Stimulated activated CD4-positive, alpha-beta T cell treated with anti-CD3 and anti-CD28 coated beads, Interleukin-15, amount 100 ng/mL, for 24 hours (primary cell): ENCODE measurements at places on chromosomes 3 and 15.

- DNase-seq = no peak
Measured at GRCh38 chr3:33879540-33879939, 81.1 kb downstream of the PDCD6IP start.

- DNase-seq = no peak
Measured at GRCh38 chr3:60746043-60746638, 505.1 kb downstream of the FHIT start.

DNA sequence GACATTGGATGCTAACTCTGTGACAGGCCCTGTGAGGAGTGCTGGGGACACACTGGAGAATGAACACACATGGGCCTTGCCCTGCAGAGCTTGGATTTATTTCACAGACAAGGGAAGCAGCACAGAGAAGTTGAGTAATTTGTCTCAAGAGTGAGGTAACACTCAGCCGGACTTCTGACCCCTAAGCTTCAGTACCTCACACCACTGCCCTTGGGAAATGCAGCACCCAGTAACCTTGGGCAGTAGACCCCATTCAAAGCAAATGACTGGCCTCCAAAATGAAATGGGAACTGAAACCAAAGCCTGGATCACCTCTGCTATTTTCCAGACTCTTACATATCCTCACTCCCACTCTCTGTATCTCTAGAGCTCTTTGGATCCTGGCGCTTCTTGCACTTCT is 37.3 kb downstream of the RFT1 start:
- no peak for DNase-seq

GRCh38 chr3:171258316-171258715 is 201.9 kb downstream of the TNIK start:
- no peak for DNase-seq

GRCh38 chr3:33145221-33145900 is 31.5 kb downstream of the CRTAP start:
- DNase-seq = no peak

GRCh38 chr3:15205482-15205933 is 538 bp upstream of the CAPN7 start:
- DNase-seq = no peak

GRCh38 chr15:91857224-91857585 is 3.7 kb downstream of the SLCO3A1 start:
- DNase-seq = no peak

GRCh38 chr3:32952369-32953077 is 1.1 kb downstream of the CCR4 start:
- DNase-seq = no peak

DNA sequence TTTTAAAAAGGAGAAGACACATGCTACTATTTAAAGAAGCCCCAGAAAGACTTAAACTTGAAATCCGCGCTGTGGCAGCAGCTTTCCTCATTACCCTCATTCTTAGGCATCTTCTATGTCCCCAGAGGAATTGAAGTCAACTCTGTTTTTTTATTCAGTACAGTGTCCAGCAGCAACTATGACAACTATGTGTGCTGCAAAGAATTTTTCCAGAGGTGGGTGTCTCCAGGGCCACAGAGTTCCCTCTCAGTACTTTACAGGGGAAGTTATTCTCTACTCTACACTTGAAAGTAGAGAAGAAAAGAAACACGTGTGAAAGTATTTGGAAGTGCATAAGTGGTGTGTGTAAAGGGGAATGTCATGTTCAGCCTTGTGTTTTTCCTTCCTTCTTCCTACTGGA is 32.0 kb downstream of the GATM start:
- no peak for DNase-seq

DNA sequence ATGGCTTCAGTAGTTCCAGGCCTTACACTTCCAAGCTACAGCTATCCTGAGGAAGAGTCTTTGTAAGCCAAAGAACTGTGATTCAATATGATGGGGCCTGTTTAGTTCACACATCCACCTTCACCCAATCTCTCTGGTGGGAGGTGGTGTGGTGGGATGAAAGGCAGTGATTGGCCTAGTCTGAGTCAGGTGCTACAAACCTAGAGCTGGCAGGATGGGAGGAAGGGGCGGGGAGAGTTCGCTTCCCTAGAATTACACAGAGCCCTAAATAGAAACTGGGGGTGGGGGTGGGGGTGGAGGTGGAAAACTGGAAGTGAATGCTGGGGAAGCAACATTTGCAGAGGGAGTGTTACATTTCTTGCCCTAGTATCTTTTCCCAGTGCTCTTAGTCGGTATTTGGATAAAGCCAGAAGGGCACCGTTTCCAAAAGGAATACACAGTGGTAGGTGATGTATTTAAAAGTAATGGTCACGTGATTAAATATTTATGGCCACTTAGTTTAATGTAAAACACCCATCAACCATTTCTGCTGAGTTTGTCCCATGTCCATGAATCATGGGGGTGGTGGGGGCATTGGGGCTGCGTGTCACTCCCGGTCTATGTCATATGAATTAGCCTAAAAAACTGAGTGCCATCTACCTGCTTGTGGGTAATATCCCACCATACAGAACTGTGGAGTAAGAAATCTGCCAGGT is 247.6 kb upstream of the PROK2 start:
- no peak for DNase-seq

DNA sequence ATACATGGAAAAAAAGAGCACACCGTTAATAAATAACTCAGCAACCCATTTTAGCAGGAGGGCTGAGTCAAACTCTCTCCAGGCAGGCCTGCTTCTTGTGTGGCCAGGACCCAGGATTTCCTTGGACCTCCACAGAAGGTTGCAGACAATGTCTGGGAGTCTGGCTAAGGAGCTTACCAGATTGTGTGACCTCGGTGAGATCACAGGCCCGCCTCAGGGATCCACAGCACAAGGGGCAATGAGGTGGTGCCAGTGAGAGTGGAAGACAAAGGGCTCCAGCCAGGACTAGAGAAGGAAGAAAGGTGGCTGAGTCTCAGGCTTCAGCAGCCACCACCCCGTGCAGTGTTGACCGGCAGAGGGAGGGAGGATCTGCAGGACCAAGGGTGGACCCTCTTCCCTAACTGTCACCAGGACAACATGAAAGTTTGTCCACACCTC is 32.2 kb upstream of the SEC22A start:
- no peak for DNase-seq

DNA sequence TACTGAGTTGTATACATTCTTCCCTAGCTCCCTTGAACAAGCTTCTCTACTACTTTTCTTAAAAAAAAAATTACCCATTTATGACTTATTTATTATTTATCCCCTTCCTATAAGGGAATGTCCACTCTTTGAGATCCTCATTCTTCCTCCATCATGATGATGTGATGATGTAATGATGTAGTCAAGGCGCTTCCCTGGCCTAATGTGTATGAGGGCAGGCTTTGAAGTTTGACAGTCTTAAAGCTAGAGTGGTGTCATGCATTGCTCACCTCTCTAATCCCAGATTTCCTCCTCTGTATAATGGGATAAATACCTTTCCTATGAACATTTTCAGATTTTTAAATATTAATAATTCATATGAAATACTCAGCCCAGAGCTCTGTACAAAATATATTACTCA is 486.0 kb upstream of the TPRG1 start:
- DNase-seq = no peak

DNA sequence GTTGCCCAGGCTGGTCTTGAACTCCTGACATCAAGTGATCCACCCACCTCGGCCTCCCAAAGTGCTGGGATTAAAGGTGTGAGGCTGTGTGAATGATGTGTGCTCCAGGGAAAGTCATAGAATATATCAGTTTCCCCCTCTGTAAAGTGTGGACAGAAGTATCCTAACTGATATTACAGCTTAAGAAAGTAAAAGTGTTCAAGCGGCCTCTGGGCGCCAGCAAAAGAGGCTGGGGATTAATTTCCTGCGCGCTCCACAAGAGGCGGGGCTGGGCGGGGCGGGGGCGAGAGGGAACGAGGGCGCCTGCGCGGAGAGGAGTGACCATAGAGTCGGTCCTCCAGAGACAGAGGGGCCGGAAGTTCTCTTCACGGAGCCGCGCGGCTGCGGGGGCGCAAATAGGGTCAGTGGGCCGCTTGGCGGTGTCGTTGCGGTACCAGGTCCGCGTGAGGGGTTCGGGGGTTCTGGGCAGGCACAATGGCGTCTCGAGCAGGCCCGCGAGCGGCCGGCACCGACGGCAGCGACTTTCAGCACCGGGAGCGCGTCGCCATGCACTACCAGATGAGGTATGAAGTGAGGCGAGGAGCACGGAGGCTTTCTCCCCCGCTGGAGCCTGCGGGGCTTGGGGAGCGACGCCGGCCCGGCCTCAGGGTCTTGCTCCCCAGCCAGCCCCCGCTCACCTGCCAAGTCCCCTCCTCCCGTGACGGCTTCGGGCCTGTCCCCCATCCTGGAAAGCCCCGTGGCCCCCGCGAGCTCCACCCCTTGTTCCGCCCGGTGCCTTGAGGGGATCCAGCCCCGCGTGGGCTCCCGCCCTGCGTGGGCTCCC is at the start of gene JAGN1:
Gene JAGN1 (plus strand): TSS at position 362 of the 823 bp plus-strand sequence. CDS start 113 bp downstream, at position 475.
- DNase-seq = peak; percentile 92

DNA sequence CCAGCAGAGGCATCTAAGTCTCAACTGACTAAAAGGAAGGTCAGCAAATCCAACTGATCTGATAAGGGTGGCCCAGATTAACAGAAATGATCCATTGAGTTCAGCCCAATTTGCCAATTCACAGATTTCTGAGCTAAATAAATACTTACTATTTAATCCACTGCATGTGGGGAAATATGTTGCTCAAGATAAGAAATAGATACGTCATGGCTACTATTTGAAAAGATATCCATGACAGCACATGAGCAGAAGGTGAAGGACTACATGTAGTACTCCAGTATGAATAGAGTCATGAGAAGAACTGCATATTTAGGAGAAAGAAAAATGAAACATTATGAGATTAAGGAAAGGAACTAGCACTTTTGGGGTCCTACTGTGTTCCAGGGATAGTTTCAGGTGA is 332.4 kb downstream of the ARPP21 start:
- no peak for DNase-seq

- no peak for DNase-seq
Measured at GRCh38 chr15:25136119-25136518, 181.3 kb downstream of the SNRPN start.

GRCh38 chr15:44727485-44728231 is 8.7 kb upstream of the TRIM69 start:
- DNase-seq = no peak

GRCh38 chr3:52313188-52313773 is 2.8 kb upstream of the DNAH1 start:
- DNase-seq = no peak

DNA sequence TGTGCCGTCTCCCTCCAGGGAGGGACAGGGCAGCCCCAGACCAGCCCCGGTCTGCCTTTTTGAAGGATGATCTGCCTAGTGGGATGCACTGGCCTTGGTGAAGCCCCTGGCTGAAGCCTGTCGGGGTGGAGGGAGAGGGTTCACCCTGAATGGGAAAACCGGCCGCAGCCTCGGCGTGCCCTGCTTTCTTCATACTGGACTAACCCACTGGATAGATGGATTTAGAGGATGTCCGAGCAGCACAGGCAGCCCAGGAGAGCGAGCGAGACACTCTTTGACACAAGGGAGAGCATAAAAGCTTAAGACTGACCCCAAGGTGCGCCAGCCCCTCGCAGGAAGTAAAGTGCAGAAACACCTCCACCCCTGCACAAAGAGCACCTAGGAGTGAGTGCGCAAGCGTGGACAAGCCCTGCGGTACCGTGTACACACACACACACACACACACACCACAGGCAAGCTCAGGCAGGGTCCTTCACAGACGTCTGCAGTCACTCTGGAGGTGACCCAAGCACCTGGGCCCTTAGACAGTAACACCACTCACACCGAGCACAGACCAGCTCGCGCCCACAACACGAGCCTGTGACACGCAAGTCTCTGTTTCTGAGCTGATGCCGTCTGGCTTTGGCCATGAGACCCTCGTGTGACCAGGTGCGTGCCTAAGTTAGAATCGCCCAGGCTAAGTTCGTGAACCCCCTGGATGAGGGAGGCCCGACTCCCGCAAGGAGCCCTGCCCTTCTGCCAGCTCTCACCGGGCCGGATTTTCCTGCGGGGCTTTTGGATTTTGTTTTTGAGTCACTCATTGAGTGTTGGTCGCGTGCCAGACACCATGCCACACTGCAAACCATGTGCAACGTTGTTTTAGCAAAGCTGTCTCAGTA is 11.3 kb downstream of the SEMA4B start:
- DNase-seq = no peak

- DNase-seq = no peak
Measured at GRCh38 chr15:50355619-50355905, 564 bp upstream of the GABPB1 start.

- no peak for DNase-seq
Measured at GRCh38 chr15:58329781-58330671, 101.8 kb upstream of the LIPC start.

GRCh38 chr3:133540896-133541674 is 32.4 kb upstream of the CDV3 start:
- no peak for DNase-seq

DNA sequence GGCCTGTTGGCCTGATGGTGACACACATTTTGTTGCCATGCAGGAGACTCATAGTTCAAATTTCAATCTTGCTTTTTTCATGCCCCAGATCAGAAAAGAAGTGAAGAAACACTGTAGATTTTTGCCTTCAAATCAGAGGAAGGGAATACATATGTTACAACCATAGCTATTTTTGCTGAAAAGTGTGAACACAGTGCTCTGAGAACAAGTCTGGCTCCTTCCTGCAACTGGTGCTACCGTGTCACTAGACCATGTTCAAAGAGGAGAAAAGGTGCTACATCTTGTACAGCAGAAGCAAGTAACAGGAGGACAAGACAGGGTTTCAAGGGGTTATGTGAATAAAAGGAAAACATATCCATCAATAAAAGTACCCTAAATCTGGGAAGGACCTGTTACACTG is 44.6 kb downstream of the CD47 start:
- no peak for DNase-seq

GRCh38 chr3:14823910-14824629 is 5.3 kb downstream of the FGD5 start:
- DNase-seq = no peak

- no peak for DNase-seq
Measured at GRCh38 chr3:8210882-8211341, 290.7 kb upstream of the LMCD1 start.

DNA sequence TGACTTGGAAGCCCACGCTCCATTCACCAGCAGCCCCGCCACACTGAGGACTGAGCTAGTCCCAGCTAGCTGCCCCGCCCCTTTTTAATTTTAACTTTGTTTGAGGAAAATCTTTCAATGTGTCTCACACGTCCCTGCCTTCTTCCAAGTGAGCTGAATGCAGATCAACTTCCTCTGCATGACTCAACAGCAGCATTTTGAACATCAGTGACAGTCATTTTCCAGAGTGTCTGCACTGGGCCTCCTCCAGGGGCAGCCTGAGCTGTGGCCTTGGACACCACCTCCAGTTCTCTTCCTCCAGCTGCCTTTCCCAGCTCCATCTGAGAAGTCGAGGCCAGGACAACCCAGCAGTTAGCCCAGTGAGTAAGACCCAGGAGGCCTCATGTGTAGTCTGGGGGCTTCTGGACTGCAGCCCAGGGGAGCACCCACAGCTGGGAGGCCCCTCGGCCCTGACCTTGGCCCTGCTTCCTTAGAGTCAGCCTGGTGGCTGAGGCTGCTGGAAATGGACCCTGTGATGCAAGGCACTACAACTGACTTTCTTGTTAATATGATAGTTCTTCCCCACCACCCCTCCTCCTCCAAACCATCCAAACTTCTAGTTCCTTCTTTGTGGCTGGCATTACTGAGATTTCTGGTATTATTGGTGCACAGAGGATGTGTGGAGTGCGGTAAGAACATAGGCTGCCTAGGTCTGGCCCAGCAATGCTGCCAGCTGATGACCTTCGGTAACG is 21.4 kb upstream of the ESYT3 start:
- no peak for DNase-seq

- DNase-seq = peak; percentile 20
Measured at GRCh38 chr15:94582368-94582767, 351.0 kb downstream of the MCTP2 start.

GRCh38 chr3:183046883-183047282 is 52.4 kb downstream of the MCCC1 start:
- DNase-seq = no peak

GRCh38 chr15:67195305-67195704 is 59.2 kb downstream of the AAGAB start:
- no peak for DNase-seq
